ENCODE measurements at places on chromosomes 16 and 17.

- DNase-seq: no peak
Observed at GRCh38 chr17:34692920-34693319, 113.5 kb downstream of the TMEM132E start.

DNA sequence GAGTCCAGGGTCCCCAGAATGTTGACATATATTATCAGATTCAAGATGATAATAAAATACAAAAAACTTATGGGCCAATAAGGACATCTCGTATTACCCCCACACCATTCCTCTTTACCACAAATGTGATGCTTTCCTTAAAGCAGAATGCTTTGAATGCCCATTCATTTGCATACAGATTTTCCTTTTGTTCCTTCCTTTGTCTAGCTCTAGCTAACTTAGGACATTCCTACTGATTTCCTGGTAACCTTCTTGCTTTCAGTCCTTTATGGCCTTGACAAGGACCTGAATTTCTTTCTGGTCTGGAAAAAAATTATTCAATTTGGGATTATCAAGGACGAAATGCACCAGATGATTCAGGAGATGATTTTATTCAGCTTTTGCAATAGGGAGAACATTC is 304.0 kb downstream of the TMEM114 start:
- no peak for DNase-seq

- DNase-seq: no peak
Observed at GRCh38 chr17:76326306-76326705, 18.2 kb upstream of the QRICH2 start.

DNA sequence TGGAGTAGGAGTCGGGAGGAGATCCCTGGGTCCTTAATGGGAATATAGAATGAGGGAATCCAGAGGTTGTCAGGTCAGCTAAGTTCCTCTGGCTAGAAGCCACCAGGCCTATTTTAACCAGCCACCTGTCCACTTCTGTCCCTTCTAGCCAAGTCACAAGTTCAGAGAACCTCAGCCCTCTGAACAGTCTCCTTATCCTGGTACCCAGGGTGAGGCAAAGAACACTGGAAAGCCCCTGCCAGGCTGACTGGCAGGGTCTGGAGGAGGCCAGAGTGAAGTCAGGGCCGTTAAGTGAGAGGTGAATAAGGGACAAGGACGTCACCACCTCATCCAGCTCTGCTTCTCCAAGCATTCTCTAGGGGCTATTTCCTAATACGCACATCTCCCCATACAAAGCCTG is 2.7 kb downstream of the CTDNEP1 start:
- no peak for DNase-seq

- DNase-seq: no peak
Observed at GRCh38 chr17:43774304-43775250, 4.2 kb downstream of the DUSP3 start.

DNA sequence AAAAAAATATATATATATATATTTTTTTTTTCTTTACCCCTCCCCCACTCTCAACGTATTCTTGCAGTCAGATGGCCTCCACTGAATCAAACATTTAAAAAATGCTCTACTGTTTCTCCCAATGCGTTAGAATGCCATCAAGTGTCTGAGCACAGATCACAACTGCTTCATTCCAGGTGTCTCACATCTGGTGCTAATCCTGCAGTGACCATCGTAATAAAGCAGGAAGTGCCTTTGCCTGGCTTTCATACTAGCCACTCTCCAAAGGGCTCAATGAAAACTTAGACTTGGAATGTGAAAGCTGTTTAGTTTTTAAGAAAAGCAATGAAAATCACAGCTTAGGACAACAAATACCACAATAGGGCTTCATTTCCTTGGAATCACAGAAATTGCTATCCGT is 37.2 kb downstream of the SKAP1 start:
- no peak for DNase-seq

DNA sequence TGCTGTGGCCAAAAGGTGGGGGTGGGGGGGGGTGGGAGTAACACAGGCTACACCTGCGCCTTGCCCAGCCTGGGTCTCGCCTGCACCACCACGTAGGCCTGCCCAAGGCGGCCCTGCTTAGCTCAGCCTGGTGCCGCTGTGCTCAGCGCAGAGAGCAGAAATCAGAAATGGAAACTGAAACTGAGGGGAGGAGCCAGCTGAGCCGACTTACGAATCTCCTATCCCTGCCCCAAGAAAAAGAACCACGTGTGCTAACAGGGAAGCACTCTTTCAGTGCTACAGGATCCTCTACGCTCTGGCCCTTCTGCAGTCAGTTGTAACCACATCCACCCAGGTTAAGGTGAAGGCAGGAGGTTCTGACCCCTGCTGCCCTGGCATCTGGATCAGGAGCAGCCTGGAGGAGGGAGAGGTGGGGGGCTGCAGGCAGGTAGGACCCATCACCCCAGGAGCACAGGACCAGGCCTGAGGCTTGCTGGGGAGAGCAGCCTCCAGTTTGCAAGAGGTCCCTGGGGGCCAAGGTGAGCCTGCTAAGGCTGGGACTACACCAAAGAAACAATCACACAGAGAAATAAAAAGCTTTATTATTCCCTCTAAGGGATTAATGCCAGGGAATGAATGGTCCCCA is at the start of gene DHX58:
TSS of gene DHX58 (minus strand) at position 163 of the 625 bp plus-strand sequence. CDS start 822 bp downstream, outside the sequence.
- DNase-seq: no peak

DNA sequence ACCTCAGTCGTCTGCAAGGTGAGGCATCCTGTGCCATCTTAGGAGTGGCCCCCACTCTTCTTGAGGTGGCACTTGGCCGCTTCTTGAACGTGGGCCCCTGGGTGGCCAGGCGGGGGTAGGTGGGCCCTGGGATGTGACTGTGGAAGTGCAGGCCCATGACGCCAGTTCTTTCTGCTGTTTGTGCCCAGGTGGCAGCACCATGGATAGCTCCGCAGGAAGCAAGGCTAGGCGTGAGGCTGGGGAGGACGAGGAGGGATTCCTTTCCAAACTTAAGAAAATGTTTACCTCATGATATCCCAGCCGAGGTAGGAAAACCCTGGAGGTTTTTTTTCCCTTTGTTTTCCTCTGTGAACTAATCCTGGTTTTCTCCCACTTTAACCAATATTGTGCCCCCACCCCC is 19.8 kb downstream of the NMRAL1 start:
- DNase-seq: no peak

DNA sequence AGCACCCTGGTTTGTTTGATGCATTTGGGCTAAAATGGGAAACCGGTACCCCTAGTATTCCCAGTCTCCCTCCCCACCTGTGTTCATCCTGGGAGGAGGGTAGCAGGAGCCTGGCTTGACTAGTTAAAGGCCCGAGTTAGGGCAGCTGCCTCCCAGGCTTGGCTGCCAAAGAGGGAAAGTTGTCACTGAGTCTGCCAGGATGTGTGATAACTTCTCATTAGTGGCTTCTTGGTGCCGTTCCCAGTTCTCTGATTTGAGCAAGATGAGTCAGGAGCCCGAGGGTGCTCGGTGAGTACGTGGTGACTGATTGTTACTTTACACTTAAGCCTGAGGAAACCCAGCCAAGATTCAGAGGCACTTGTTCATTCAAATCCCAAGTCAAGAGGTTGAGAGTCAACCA is 2.5 kb downstream of the KRT32 start:
- DNase-seq: peak; percentile 74

GRCh38 chr16:88799569-88800276 is 3.9 kb upstream of the CDT1 start:
- DNase-seq: no peak

DNA sequence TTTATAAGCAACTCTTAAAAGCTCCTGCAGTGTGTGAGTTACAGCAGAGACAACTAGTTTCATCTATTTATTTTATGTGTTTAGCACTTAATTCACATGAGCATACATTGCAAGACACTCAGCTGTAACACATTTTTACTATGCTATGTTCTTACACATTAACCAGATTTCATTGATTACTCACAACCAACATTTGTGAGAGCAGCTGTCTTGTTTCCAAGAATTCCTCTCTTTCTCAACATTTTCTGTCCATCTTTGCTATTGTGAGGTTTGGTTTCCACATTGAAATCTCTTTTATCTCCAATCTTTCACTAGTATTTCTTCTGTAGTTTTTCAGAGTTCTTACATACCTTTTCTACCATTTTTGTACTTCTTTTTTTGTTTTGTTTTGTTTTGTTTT is 51.2 kb downstream of the COPRS start:
- DNase-seq: no peak

GRCh38 chr16:88566158-88566557 is 4.0 kb upstream of the ZC3H18 start:
- no peak for DNase-seq

GRCh38 chr16:28845761-28846079 is 428 bp downstream of the TUFM start:
- DNase-seq: no peak

DNA sequence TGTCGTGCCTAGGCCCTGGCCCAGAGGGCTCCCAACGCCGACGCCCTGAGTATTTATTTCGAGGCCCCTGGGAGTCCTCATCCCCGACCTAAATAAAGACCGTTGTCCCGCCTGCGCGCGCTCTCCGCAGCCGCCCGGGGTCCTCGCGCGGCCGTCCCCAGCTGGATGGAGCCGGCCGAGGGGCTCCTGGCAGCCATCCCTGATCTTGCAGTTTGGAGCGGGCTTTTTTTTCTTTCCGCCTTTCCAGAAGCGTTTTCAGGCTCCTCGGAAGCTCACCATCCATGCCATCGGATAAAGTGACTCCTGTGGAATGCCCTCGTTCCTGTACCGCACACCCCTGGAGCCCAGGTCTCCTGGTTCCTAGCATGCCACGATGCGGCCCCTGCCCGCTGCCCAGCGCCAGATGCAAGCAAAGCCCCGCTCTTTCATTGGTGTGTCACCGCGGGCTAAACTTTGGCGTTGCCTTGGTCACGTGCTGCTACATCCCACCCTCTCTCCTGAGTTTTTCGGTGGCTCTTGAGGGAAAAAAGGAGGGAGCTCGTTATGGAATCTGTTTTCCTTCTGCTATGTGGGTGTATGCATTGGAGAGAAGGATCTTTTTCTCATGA is 716 bp downstream of the TMEM94 start:
- peak; percentile 54 for DNase-seq

DNA sequence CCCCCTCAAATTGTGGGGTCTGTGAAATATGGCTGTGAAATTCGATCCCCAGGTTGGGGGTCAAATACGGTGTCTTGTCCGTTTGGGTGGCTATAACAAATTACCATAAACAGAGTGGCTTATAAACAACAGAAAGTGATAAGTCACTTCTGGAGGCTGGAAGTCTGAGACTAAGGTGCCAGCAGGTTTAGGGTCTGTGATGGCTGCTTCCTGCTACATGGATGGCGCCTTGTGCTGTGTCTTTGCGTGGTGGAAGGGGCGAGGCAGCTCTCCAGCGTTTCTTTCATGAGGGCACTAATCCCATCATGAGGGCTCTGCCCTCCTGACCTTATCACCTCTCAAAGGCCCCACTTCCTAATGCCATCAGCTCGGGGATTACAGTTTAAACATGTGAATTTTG is 120.0 kb downstream of the IRF8 start:
- DNase-seq: no peak

DNA sequence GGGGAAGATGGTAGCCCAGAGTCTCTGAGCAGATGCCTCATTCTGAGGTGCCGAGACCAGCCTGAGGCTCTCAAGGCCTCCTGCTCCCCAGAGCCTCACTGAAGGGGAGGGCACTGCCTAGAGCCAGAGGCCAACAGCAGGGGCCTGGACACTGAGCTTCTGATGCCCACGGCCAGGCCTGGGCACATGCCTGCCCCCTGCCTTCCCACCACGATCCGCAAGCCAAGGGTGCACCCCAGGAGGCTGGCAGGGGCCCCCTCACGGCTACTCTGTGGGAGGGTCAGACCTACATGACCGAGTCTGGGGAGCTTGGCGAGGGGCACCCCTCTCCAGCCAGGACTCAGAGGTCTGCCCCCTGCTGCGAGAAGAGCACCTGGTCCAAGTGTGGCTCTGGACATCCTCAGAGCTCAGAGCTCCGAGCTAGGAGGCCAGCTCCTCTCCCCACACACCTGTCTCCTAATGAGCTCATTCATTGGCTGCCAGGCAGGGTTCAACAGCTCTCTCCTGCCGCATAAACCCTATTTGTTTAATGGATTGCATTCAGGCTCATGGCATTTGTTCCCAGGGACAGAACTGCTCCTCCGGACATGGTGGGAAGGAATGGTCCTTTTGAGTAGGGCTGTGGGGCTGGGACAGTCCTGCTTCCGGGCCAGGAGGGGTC is 13.9 kb downstream of the OTOP3 start:
- no peak for DNase-seq

DNA sequence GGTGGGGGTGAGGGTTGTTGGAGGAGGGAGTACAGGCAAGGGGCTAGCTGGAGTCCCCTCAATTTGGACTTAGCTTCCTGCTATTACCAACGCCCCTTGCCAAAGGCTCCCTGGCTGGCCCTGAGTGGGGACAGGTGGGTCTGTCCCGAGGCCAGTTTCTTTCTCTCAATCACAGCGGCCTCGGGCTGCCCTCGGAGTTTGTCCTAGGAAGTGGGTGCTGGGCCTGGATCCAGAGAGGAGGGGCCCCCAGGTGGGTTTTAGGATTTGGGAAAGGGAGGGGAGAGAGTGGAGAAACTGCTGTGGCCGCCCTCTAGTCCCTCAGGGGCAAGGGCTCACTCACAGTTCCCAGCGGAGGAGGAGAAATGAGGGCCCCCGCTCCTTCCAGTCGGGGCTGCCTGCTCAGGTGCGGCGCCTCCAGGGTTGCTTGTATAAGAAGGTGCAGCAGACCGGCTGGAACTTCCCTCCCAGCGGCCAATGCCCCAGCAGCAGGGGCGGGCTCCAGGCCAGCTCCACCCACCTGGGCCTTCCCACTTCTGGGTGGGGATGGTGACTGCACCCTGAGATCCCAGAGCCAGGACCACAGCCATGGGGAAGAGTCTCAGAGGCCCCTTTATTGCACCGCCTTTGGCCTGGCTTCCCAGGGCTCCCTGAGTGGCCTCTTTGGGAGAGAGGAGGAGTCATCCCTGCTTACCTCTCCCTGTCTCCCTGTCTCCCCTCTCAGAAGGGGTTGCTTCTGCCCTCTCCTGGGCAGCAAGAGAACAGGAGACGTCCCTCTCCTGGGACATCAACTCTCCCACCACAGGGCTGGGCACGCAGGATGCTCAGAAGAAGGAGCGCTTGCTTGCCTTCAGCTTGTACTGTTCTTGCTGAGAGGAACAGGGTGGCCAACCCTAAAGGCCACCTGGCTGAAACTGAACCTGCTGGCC is 112.0 kb upstream of the SMURF2 start:
- no peak for DNase-seq

- peak; percentile 78 for DNase-seq
Observed at GRCh38 chr16:30091474-30092372, at the start of gene TBX6. Gene TBX6, minus strand, starts transcription at chr16:30091924. Its CDS starts 731 bp downstream, at chr16:30091193.

- no peak for DNase-seq
Observed at GRCh38 chr17:73620414-73620813, 23.8 kb downstream of the SDK2 start.

- no peak for DNase-seq
Observed at GRCh38 chr17:35731917-35732805, 722 bp downstream of the RASL10B start.

DNA sequence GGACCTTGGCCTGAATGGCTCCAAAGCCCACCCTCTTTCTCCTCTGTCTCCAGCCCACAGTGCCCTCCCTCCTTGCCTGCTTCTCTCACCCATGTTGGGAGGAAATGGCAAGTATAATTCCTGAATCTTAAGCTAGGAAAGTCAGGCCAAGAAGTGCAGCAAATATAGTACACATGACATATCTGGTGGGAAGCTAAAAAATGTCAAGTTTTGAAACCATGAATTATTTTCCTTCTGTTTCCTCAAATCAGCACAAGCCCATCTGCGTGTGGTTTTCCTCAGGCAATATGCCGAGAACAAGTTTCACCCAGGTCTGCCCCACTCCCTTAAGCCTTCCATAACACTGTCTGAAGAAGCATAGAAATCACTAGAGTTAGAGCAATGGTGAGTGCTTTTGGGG is 502.8 kb upstream of the CDH11 start:
- DNase-seq: no peak

- no peak for DNase-seq
Observed at GRCh38 chr17:74737299-74738050, 419 bp downstream of the RAB37 start.

- no peak for DNase-seq
Observed at GRCh38 chr17:80927791-80928216, 63.8 kb upstream of the CHMP6 start.

All from NCI-H446 treated with DMSO at 0.1 percent for 48 hours (cell line).